H1 (cell line): ENCODE measurements at places on chromosomes 5 and 9.

GRCh38 chr9:101073122-101073521, 44.6 kb downstream of the PLPPR1 start:
- no peak overlapping the region for H3K4me3 ChIP-seq
- H3K27me3 ChIP-seq: no peaks in the 10 kb centered on the region
- DNase-seq: no peak

- no peaks in the 10 kb centered on the region for H3K27me3 ChIP-seq
- no peak for DNase-seq
- no peaks in the 10 kb centered on the region; the same call in 1 of the 2 replicates for H3K4me1 ChIP-seq
- no peaks in the 10 kb centered on the region for H3K36me3 ChIP-seq
- no peak overlapping the region for H3K4me3 ChIP-seq
- no peak overlapping the region for H3K27ac ChIP-seq
Observed at GRCh38 chr9:92740969-92741368, 23.7 kb downstream of the BICD2 start.

DNA sequence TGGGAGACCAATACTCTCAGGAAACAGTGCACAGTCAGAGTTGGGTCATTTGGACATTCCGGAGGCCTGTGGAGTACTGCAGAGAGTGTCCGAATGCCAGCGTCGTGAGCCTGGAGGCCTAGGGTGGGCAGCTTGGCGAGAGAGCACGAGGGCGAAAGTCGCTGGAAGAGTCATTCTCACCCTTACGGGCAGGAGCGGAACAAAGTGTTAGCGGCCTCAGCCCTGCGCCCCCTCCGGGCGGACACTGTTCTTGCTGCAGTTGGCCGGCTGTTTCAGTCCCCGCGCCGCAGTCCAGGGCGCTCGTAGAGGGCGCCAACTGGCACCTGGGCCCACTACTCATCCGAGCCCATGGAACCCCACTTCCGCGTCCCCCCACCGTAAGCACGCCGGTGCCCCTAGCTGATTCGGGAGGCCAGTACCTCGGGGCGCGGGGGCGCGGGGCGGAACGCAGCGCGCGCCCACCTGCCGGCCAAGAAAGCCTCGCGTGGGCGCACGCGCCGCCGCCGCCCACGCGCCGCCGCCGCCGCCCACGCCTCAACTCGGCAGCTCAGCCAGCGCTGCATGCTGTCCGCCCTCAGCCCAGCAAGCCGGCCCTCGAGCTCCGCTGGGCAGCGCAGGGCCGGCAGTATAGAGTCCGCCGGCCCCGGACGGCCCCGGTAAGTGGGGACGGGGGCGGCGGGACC, 99.7 kb upstream of the CCL21 start:
- peaks cover 9% of the 10 kb centered on the region; the same call in 1 of the 2 replicates for H3K27me3 ChIP-seq
- no peaks in the 10 kb centered on the region for H3K36me3 ChIP-seq
- peak overlapping the region; percentile 54 for H3K4me3 ChIP-seq

DNA sequence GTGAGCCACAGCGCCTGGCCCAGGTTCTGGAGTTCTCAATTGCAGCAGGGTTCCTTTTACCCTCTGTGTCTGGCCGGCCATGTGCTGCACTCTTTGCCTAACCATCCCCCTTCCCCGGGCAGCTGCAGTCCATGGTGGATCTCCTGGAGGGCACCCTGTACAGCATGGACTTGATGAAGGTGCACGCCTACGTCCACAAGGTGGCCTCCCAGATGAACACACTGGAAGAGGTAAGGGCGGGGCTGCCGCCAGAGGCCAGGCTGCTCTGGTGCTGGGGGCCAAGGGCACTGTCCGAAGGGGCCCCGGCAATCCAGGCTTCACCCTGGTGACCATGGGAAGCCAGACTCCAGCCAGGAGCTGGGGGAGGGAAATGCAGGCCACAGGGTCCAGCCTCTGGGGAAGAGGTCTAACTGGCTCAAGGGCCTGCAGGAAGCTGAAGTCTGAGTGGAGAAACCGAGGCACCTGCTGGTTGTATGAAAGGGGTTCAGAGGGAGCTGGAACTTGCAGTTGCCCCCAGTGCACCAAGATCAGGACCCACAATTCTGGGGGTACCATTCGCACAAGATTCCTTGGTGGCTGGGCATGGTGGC, 18.1 kb downstream of the OLFML2A start:
- no peak overlapping the region for H3K27ac ChIP-seq
- no peaks in the 10 kb centered on the region for H3K27me3 ChIP-seq
- no peak overlapping the region for H3K4me3 ChIP-seq
- H3K36me3 ChIP-seq: no peaks in the 10 kb centered on the region

- no peak for DNase-seq
- no peak overlapping the region for H3K4me3 ChIP-seq
- no peak overlapping the region for H3K27ac ChIP-seq
Observed at GRCh38 chr9:93677048-93677571, 100.7 kb downstream of the PHF2 start.
